HFF-Myc (cell line): ENCODE measurements at places on chromosomes 6 and 20.

- no peak for DNase-seq
Measured at GRCh38 chr6:13472976-13473767, 14.2 kb downstream of the GFOD1 start.

DNA sequence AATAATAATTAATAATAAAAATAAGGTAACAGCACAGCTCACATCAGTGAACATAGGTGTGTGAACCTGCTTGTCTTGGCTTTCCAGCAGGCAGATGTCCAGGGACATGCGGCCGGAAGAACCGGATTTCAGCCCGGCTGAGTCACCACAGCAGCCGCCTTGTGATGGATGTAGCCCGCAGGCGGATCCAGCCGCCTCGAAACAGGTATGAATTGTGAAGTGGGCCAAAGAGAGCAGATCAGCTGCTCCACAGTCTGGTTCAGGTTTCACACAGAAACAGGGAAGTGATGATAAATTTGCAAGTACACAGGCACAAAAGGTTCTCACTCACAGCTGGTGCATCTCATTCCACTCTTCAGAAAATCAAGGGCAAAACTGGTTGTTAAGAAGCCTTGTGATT, 55.1 kb downstream of the ID4 start:
- DNase-seq, result no peak

- DNase-seq, result no peak
Measured at GRCh38 chr6:131773284-131773950, 34.4 kb upstream of the ENPP1 start.

DNA sequence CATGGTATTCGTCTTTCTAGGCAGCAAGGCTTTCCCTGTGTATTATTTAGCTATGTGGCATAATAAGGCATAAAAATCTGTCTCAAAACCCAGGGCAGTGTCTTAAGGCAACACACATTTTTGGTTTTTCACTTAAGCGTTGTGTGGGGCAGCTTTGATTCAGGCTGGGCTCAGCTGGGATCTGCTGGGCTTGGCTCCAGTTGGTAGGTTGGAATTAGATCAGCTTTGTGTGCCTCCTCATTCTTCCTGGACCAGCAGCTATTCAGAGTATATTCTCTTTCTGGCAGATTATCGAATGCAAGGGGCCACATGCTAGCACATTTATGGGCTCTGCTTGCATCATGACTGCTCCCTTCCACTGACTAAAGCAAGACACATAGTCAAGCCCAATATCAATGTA, 487.9 kb downstream of the RFPL4B start:
- DNase-seq, result no peak

GRCh38 chr6:1346101-1346500, 34.2 kb downstream of the FOXQ1 start:
- no peak for DNase-seq

GRCh38 chr6:97133067-97133466, 149.9 kb downstream of the MMS22L start:
- no peak for DNase-seq

DNA sequence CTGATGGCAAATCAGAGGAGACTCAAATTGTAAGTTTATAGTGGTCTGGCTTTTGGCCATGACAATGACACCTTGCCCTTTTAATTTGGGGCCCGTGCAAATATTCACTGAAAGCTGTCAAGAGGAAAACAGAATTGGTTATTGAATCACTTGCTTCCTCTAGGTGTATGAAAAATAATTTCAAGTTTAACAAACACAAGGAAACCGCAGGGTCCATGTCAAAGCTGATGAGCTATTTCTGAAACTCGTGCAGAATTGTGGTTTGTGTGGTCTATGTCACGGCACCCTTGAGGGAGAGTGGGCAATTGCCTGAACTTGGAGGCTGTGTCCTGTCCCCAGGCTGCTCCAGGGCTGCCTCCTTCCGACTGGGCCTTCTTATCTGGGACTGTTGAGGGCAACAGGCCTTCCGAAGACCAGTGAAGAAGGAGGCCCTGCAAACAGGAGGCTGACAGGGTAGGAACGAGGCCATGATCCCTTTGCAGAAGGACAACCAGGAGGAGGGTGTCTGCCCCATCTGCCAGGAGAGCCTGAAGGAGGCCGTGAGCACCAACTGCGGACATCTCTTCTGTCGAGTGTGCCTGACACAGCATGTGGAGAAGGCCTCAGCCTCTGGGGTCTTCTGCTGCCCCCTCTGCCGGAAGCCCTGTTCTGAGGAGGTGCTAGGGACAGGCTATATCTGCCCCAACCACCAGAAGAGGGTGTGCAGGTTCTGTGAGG, 788 bp downstream of the TRIM40 start:
- DNase-seq, result no peak

DNA sequence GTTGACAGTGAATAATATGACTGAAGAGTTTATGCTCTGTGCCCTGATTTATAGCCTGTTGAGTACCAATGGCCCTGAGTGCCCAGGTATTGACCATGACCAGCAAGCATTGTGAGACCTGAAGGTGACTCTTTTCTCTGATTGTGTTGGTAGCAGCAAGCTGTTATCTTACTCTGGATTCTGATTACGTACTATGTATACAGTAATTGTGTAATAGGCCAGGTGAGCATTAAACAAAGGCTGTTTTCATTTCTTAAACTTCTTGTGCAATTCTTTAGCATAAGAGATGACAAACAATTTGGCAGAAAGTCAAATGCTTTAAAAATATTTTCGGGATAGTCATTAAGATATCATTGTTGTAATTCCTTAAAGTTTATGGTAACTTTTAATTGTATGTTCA, 111.7 kb upstream of the PTPRK start:
- DNase-seq, result no peak

DNA sequence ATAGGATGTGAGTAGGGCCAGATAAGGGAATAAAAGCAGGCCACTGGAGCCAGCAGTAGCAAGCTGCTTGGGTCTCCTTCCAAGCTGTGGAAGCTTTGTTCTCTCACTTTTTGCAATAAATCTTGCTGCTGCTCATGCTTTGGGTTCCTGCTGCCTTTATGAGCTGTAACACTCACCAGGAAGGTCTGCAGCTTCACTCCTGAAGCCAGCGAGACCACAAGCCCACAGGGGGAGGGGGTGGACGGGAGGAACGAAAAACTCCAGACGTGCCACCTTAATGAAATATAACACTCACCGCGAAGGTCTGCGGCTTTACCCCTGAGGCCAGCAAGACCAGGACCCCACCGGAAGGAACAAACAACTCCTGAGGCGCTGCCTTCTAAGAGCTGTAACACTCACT, 1324.4 kb upstream of the EYS start:
- DNase-seq, result no peak

DNA sequence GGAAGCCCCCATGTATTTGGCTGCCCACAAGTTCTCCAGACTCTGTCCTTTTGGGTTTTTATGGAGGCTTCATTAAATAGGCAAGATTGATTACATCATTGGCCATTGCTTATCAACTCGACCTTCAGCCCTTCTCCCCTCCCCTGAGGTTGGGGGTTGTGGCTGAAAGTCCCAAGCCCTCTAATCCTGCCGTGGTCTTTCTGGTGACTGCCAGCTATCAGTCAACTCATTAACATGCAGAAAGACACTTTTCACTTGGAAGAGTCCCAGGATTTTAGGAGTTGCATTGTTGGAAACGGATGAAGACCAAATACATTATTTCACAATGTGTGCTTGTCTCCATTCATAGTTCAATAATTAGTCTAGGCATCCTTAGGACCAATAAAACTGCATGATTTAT, 9.5 kb downstream of the CDC5L start:
- no peak for DNase-seq

DNA sequence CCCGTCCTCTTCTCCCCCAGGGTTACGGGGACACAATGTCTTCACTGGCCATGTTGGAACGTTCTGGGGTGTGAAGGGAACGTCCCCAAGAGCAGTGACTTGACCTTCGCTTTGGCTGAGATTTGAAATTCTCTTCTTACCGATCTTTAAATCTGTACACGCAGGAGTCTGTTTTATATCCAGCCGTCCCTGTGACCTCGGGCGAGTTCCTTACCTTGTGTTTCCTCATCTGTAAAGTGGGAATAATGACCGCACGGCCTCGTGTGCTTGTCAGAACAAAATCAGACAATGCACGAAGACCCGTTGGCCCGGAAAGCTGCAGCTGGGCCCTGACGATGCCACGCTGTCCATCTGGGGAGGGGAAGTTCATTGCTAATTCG, 454.3 kb downstream of the PREX1 start:
- no peak for DNase-seq

DNA sequence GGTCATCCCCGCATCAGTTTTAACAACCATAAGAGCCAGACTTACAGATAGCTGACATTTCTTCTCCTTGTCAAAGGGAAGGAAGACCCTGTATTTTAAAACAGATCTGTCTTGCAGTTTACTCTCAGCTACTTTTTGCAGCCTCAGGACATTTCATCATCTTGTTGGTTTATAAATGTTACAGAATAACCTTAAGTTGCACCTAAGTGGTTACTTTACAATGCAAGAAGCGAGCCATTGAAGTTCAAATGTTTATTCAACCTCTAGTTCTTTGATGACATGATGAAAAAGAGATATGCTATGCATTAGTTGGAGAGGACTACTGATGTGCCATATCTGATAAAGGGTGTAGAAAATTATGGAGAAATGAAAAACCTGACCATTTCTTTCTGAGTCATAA, 187.9 kb upstream of the COL21A1 start:
- DNase-seq, result no peak

GRCh38 chr6:2920671-2921112, 17.6 kb upstream of the SERPINB9 start:
- DNase-seq, result no peak

- peak; percentile 21 for DNase-seq
Measured at GRCh38 chr6:41306187-41306854, 19.8 kb upstream of the TREM1 start.

DNA sequence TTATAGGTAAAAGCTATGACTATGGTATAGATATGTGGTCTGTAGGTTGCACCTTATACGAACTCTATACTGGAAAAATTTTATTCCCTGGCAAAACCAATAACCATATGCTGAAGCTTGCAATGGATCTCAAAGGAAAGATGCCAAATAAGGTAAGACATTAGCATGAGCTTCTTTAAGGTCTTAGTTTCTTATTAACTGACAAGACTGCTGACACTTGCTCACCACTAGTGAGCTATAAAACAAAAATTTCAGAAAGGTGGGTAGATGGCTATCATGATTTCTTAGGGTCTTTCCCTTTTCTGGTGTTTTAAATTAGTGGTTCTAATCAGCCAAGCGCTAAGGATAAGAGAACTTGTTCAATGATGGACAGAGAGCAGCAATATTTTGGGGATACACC, 21.9 kb downstream of the FAM217A start:
- DNase-seq, result no peak

- DNase-seq, result no peak
Measured at GRCh38 chr6:48511378-48511777, 400.4 kb upstream of the PTCHD4 start.

GRCh38 chr6:23091795-23092194, 522.4 kb downstream of the HDGFL1 start:
- no peak for DNase-seq

GRCh38 chr6:157982102-157982562, 469 bp downstream of the SYNJ2 start:
- no peak for DNase-seq

- no peak for DNase-seq
Measured at GRCh38 chr6:118696271-118696670, 44.9 kb upstream of the CEP85L start.

- no peak for DNase-seq
Measured at GRCh38 chr6:1035401-1035800, 276.5 kb upstream of the FOXQ1 start.

- no peak for DNase-seq
Measured at GRCh38 chr6:32118782-32119628, 9.0 kb downstream of the ATF6B start.

- no peak for DNase-seq
Measured at GRCh38 chr6:91171754-91172462, 585.0 kb upstream of the MAP3K7 start.

DNA sequence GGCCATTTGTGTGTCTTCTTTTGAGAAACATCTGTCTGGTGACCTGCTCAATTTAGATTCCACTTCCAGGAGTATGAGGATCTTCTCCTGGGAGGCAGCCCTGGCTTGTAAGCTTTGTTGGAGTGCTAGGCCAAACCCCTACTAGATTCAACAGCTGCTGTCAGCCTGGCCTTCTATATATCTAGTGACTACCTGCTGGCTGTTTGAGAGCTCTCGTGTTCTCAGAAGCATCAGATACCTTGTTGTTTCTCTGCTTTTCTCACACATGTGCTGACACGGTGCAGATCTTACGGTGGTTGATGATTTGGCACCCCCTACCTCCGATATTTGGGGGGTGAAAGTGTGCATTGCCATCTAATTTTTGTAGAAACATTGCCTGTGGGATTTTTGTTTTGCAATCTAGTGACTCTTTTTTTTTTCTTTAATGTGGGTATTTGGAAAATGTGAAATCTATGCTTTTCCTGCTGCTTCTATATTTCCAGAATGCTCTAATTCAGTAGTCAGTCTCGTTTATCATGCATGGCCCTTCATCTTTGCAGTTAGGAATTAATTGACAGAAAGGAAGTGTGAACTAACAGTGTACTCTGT, 4.7 kb downstream of the CCN2 start:
- no peak for DNase-seq

DNA sequence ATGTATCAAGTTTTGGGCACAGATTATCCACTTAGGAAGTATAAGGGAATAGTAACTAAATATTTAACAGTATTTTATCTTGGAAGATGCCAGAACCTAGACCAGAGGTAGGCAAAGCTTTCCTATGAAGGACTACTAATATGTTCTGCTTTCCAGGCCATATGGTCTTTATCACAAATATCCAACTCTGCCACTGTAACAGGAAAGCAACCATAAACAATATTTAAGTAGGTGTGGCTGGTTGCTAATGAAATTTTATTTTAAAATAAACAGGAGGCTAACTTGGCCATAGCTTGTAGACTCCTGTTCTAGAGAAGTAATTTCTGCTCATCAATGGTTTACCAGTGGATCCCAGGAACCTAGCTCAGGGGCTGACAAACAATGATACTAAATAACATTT, 39.4 kb downstream of the NOL7 start:
- DNase-seq, result no peak

DNA sequence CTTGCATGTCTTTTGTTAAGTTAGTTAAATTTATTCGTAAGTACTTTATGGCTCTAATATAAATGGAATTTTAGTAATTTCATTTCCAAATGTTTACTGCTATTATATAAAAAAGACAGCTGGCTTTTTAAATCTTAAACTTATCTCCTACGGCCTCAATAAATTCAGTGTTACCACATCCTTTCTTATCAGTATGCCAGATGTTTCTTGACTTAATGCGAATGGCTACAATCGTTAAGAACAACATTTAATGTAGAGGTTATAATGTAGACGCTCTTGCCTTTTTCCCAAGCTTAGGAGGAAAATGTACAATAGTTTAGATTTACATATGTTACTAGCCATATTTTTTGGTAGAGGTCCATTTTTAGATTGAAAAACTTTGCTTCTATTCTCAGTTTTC, 659.4 kb downstream of the TENT5A start:
- DNase-seq, result no peak

- DNase-seq, result no peak
Measured at GRCh38 chr6:25484900-25485299, 167.1 kb upstream of the SCGN start.
